Stimulated activated CD8-positive, alpha-beta memory T cell treated with anti-CD3 and anti-CD28 coated beads, Interleukin-2, amount 100 ng/mL, for 1 hour (primary cell): ENCODE measurements at places on chromosomes 12 and 14.

- DNase-seq = no peak
Measured at GRCh38 chr12:32836710-32837109, 59.9 kb downstream of the PKP2 start.

GRCh38 chr12:46148327-46149078, 120.3 kb downstream of the SLC38A1 start:
- no peak for DNase-seq

- no peak for DNase-seq
Measured at GRCh38 chr14:72975770-72976169, 49.5 kb downstream of the DCAF4 start.

- no peak for DNase-seq
Measured at GRCh38 chr14:52240623-52241022, 26.9 kb upstream of the PTGDR start.

DNA sequence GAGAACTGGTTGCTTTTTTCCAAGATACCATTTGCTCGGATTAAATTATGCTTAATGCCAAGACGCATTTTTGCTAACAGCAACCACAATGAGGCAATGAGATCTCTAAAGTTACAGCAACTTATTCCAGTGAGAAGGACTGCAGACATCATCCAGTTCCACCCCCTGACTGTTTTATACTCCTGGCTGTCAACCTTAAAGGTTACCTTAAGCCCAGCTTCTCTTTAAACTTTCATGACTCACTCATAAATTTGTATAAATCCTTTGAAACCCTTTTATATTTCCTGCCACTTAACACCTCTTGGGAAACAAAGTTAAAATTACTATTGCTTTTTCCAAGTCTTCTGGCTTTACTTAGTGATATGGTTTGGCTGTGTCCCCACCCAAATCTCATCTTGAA, 80.2 kb downstream of the TMTC1 start:
- DNase-seq = no peak

DNA sequence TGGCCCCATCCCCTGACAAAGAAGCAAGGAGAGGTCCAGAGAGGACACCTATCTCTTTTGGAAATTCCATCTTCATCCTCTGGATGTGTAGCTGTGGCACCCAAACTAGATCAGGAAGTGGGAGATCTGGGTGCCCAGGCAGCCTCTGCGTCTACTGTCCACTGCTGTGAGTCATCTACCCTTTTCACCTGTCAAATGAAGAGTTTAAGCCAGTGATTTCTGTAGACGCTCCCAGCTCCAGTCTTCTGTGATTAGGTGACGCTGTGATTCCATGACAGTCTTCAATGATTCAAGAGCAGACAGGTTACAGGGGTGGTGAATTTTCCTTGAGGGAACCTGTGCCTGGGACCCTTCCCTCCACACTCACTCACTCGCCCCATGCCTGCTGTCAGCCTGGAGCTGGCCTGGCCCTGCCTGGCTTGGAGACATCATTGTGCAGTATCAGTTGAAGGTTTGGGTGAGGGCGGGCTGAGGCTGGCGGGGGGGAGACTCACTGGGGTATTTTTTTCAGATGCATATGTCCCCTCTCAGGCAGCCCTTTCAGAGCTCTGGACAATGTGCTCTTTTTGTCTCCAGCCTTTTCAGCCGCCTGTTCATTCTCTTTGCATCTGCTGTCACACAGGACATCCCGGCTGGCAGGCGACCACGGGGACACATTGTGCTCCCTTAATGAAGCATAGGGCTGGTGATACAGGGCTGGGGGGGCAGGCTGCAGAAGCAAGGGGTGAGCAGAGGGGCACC, 56.8 kb upstream of the PARP11 start:
- DNase-seq = no peak
